Esophagus muscularis mucosa (tissue), 4 donors: ENCODE measurements at places on chromosomes 6 and 20. TPM values are rescaled to one million over a fixed set of nuclear protein-coding genes. Genes with fewer than 3 reads are reported as not detected.

Gene WFDC5
- total RNA-seq: not detected

Gene CDH4
- 0.42 TPM for total RNA-seq

Gene MYO6
- 12.2 TPM for total RNA-seq

Gene TAF4
- 19.9 TPM for total RNA-seq

Gene MCUR1
- 19.1 TPM for total RNA-seq

Gene TASP1
- 14.1 TPM for total RNA-seq

Gene CST2
- 2.1 TPM for total RNA-seq

Gene SYCP2L
- total RNA-seq: 0.75 TPM

Gene SLC2A10
- 12.0 TPM for total RNA-seq

GRCh38 chr6:7674291-7674690, 51.6 kb upstream of the BMP6 start:
- H3K4me1 ChIP-seq: peaks cover 5% of the 10 kb centered on the region
- no peaks in the 10 kb centered on the region for H3K27me3 ChIP-seq
- DNase-seq: no peak

GRCh38 chr6:163371129-163371528, 43.4 kb upstream of the QKI start:
- no peaks in the 10 kb centered on the region for H3K4me1 ChIP-seq
- no peak overlapping the region for H3K4me3 ChIP-seq
- H3K27me3 ChIP-seq: no peaks in the 10 kb centered on the region
- no peak overlapping the region for H3K27ac ChIP-seq

DNA sequence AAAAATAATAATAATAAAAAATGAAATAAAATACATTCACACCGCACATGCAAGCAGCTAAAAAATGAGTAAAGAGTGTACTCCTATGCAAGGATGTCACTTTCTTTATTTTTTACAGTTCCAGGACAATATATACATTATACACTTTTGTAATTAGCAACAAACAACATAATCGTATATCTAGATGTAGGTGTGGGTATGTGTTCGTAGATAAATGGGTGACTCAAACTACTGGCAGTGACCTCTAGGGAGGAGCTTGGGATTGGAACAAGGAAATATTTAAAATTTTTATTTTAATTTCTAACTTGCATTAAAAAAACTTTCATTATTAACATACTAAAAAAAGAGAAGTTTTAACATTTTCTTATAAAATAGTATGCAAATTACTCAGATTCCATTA, 86.1 kb upstream of the MYLIP start:
- H3K36me3 ChIP-seq: no peaks in the 10 kb centered on the region
- no peaks in the 10 kb centered on the region for H3K4me1 ChIP-seq
- H3K27ac ChIP-seq: no peak overlapping the region
- H3K4me3 ChIP-seq: no peak overlapping the region
- no peaks in the 10 kb centered on the region for H3K27me3 ChIP-seq
- no peak for DNase-seq

DNA sequence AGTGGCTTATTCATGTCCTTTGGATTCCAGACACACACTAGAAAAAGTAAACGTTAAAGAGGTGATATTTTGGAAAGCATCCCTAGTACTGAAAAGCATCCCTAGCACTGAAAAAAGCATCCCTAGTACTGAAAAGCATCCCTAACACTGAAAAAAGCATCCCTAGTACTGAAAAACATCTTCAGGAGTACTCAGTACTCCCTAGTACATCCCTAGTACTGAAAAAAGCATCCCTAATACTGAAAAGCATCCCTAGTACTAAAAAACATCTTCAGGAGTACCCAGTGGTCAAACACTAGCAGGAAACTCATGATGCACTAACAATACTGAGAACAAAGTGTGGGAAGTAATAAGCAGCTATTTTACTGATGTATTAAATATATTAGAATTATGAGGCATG, 45.6 kb upstream of the SAMHD1 start:
- H3K27ac ChIP-seq: no peak overlapping the region
- no peak for DNase-seq
- H3K4me1 ChIP-seq: no peaks in the 10 kb centered on the region
- no peaks in the 10 kb centered on the region for H3K27me3 ChIP-seq
- no peak overlapping the region for H3K4me3 ChIP-seq

DNA sequence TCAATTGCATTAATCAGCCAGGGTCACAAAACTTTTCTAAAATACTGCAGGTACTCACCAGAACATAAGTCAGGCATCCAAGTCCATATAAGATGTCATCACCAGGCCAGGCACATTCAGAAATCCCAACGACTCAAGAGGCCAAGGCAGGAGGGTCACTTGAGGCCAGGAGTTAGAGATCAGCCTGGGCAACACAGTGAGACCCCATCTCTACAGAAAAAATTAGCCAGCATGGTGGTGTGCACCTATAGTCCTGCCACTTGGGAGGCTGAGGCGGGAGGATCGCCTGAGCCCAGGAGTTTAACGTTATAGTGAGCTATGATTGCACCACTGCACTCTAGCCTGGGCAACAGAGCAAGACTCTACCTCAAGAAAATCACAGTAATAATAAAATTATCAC, 278.4 kb upstream of the PLN start:
- no peak overlapping the region for H3K27ac ChIP-seq
- no peak overlapping the region for H3K4me3 ChIP-seq
- H3K36me3 ChIP-seq: no peaks in the 10 kb centered on the region
- H3K27me3 ChIP-seq: no peaks in the 10 kb centered on the region
- DNase-seq: peak; percentile 66
- H3K4me1 ChIP-seq: no peaks in the 10 kb centered on the region

DNA sequence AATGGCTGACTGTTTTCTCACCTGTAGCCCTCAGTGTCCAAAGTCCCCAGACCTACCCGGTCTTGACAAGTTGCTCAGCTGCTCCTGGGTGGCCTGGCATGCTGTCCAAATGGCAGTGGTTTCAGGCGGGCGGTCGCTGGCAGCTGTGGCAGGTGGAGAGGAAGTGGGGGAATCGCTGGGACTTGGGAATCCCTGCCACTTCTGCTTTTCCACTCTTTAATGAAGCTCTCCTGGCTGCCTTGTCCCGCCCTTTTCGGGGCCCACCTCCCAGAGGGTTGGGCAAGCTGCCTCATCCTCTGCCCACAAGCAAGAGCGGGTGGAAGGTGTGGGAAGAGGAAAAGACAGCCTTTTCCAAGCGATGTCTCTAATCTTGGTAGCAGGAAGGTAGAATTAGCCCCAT, at the start of gene OCSTAMP:
TSS of gene OCSTAMP (minus strand) at position 194 of the 400 bp plus-strand sequence. CDS start at position 100, 94 bp downstream.
- no peaks in the 10 kb centered on the region for H3K36me3 ChIP-seq
- H3K4me1 ChIP-seq: no peaks in the 10 kb centered on the region
- H3K27ac ChIP-seq: no peak within 1 kb of the TSS
- no peak for DNase-seq
- no peak within 1 kb of the TSS for H3K4me3 ChIP-seq

DNA sequence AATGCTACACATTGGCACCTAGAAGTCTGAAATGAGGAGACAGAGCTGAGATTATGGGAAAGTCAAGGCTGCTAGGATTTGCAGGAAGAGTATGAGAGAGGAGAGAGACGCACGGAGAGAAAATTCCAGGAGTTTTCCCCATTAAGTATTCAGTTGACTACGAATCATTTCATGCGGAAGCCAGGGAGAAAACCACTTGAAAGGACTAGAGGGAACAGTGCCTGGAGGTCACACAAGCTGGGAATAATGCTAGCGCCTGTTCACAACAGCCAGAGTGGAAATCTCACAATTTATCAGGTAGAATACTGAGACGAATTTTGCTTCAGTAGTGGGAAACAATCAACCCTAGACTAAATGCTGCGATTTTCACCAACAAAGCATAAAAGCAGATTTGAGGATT, 118.6 kb downstream of the MOXD1 start:
- H3K36me3 ChIP-seq: no peaks in the 10 kb centered on the region
- H3K27me3 ChIP-seq: no peaks in the 10 kb centered on the region
- no peak for DNase-seq
- H3K4me1 ChIP-seq: no peaks in the 10 kb centered on the region

DNA sequence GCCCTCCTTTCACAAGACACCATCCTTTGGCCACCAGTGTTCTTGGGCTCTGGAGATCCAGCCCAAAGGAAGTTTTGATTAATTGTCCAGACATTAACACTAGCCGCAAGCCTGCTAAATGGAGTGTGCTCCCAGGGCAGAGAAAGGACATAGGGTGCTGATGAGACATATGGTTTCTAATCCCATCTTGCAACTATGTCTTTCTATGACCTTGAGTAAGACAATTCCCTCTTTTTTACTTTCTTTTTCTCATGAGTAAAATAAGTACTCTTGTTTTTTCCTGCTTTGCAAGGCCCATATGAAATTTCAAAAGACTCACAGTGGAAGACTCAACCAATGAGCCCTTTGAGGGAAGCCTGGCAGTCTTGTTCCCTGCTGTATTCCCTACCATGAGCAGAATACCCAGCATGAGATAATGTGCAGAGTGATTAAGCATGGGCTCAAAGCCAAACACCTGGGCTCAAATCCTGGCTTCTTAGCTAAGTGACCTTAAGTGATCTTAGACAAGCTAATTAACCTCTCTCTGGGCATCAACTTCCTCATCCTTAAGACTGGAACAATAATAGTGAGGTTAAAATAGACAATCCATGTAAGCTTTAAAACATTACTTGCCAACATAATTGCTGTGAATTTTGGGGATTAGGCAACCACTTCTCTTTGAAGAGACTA, at the start of gene WFDC10B:
TSS of gene WFDC10B (minus strand) at position 51 of the 669 bp plus-strand sequence. CDS start 19,027 bp downstream, outside the sequence.
- no peak within 1 kb of the TSS for H3K4me3 ChIP-seq
- no peak within 1 kb of the TSS for H3K27ac ChIP-seq
- no peaks in the 10 kb centered on the region for H3K36me3 ChIP-seq
- no peak for DNase-seq
- no peaks in the 10 kb centered on the region for H3K4me1 ChIP-seq
- no peaks in the 10 kb centered on the region for H3K27me3 ChIP-seq

DNA sequence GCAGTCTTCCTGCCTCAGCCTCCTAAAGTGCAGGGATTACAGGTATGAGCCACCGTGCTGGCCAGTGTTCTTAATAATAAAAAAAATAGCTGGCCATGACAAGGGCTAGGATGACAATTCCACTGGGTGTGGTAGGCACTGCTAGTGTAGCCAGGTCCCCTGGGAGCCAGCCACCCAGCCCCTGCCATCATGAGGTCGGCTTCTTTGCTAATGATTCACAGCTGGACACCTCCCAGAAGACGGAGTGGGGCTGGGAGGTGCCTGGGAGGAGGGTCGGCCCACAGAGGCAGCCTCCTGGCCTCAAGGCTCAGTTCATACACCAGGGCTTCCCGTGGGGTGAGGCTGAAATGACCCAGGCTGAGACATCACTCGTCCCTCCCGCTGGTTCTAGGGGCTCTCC, 230.4 kb downstream of the TAF4 start:
- H3K27me3 ChIP-seq: peaks cover 4% of the 10 kb centered on the region
- no peak overlapping the region for H3K4me3 ChIP-seq
- no peak overlapping the region for H3K27ac ChIP-seq

GRCh38 chr6:8279041-8279805, 156.1 kb downstream of the SLC35B3 start:
- H3K27me3 ChIP-seq: no peaks in the 10 kb centered on the region
- no peaks in the 10 kb centered on the region for H3K36me3 ChIP-seq
- no peaks in the 10 kb centered on the region for H3K4me1 ChIP-seq
- H3K27ac ChIP-seq: no peak overlapping the region
- DNase-seq: no peak

DNA sequence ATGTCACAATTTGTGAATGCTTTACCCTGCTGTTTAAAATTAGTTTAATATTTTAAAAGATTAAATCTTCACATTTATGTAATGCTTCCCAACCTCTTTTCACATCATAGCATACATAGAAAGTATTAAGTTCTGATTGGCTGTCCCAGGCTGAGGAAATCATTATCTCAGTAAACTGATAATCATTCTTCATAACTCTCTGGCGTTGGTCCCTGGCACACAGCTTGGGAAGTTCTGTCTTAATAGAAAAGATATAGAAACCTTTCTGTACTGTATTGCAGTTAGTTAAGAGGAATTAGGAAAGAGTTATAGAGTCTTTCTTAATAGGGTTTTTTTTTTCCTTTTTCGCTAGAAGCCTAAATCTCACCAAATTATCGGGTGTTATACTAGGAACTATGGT, 85.4 kb downstream of the CBFA2T2 start:
- peaks cover 30% of the 10 kb centered on the region for H3K4me1 ChIP-seq
- no peak overlapping the region for H3K27ac ChIP-seq
- no peak for DNase-seq
- no peaks in the 10 kb centered on the region for H3K27me3 ChIP-seq
- H3K4me3 ChIP-seq: no peak overlapping the region

DNA sequence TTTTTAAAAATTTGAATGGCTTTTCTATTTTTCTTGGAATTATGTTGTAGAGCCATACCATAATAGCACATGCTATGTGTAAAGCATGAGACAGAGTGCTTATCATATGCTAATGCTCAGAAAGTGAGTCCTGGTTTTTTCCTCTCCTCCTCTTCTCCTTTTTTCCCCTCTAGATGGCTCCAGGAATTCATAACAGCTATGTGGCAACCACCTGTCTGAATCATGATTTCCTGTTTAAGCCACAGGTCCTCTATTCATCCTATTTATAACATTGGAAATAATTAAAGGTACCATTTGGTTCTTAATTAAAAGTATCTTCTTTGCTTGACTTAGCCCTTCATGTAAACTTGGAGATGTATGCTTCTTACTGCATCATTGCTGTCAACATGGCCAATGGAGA, 260.0 kb upstream of the MAP3K7 start:
- no peaks in the 10 kb centered on the region for H3K27me3 ChIP-seq
- no peak overlapping the region for H3K27ac ChIP-seq
- no peak for DNase-seq
- H3K4me1 ChIP-seq: no peaks in the 10 kb centered on the region

- DNase-seq: no peak
- no peaks in the 10 kb centered on the region for H3K36me3 ChIP-seq
- no peak overlapping the region for H3K27ac ChIP-seq
- no peak overlapping the region for H3K4me3 ChIP-seq
These were observed 403.4 kb downstream of the HDGFL1 start for GRCh38 chr6:22972771-22973170.

GRCh38 chr6:170180671-170181337, 110.1 kb downstream of the DLL1 start:
- H3K4me3 ChIP-seq: no peak overlapping the region
- no peaks in the 10 kb centered on the region for H3K27me3 ChIP-seq
- peak; percentile 89 for DNase-seq

GRCh38 chr6:9335431-9335830, 900.1 kb upstream of the SLC35B3 start:
- no peak for DNase-seq
- H3K4me1 ChIP-seq: no peaks in the 10 kb centered on the region
- no peaks in the 10 kb centered on the region for H3K27me3 ChIP-seq
- H3K4me3 ChIP-seq: no peak overlapping the region

DNA sequence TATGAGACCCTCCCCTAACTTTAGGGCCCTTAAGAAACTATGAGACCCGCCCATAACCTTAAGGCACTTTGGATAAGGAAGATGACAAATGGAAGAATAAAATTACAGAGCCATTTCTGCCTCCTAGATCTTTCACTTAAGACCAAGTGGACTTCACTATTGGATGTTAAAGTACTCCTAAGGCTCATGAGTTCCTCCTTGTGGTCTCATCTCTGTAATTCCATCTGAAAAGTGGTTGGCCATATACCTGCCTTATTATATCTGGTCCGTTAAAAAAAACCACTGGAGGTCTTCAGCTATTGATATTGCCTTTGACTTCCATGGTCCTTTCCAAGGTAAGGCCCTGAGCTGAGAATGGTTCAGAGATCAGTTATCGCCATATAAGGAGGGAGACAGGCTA, 310.3 kb downstream of the EYA4 start:
- H3K27me3 ChIP-seq: no peaks in the 10 kb centered on the region
- peak overlapping the region; percentile 65 for H3K27ac ChIP-seq
- H3K36me3 ChIP-seq: no peaks in the 10 kb centered on the region
- no peak overlapping the region for H3K4me3 ChIP-seq
- DNase-seq: no peak

GRCh38 chr6:25934156-25934555, 3.7 kb upstream of the SLC17A2 start:
- H3K27me3 ChIP-seq: no peaks in the 10 kb centered on the region
- DNase-seq: peak; percentile 12
- H3K4me3 ChIP-seq: no peak overlapping the region
- no peak overlapping the region for H3K27ac ChIP-seq
- H3K36me3 ChIP-seq: no peaks in the 10 kb centered on the region
- no peaks in the 10 kb centered on the region for H3K4me1 ChIP-seq
